ENCODE measurements at places on chromosomes 12 and 14.

- DNase-seq = no peak
These were observed 391.2 kb downstream of the NOVA1 start for GRCh38 chr14:26206640-26207039.

GRCh38 chr12:54036620-54037359, 3.9 kb downstream of the HOXC5 start:
- DNase-seq = no peak

DNA sequence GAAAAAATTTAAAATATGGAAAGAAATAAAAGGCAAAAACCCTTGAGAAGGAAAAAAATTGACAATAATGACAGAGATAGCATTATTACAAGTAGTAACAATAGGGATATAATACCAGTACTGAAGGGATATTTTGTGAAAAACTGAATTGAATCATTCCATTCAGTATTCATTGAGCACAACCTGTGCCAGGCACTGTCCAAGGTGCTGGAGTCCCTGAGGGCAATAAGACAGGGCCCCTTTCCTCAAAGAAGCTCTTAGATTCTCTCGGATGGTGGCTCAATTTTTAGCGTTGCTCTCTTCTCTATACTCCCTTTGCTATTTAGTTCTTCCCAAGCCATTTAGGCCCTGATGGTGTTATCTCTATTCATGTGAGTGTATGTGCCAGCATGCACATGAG, 34.3 kb upstream of the GAS2L3 start:
- no peak for DNase-seq

- no peak for DNase-seq
These were observed 124.4 kb downstream of the RIMBP2 start for GRCh38 chr12:130591736-130592135.

DNA sequence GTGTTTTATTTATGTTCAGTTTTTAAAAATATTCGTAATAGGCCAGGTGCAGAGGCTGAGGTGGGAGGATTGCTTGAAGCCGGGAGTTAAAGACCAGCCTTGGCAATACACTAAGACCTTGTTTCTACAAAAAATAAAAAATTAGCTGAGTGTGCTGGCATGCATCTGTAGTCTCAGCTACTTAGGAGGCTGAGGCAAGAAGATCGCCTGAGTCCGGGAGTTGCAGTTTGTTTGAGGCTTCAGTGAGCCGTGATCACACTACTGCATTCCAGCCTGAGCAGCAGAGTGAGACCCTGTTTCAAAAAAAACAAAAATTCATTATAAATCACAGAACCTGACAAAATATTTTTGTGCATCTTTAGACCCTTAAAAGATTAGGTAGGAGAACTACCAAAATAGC, 240.1 kb upstream of the ARHGAP5 start:
- DNase-seq = no peak

DNA sequence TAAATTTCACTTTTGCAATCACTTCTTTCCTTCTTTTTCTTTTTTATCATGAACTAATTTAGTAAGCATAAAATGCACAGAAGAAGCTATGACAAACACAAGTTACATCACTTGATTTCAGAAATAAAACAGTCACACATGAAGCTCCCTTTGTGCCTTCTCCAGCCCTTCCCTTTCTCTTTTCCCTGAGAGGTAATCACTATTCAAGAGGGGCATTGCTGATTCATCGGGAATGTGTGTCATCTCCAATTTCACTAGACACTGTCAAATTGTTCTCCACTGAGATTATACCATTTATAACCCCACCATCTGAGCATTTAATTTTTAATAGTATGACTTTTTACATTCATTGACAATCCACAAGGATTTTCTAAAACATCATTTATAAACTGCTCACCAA, 91.6 kb upstream of the PTPRQ start:
- no peak for DNase-seq

GRCh38 chr12:129720618-129721017, 183.2 kb downstream of the TMEM132D start:
- DNase-seq = no peak

GRCh38 chr14:94917041-94917600, 147.2 kb upstream of the GSC start:
- DNase-seq = no peak

DNA sequence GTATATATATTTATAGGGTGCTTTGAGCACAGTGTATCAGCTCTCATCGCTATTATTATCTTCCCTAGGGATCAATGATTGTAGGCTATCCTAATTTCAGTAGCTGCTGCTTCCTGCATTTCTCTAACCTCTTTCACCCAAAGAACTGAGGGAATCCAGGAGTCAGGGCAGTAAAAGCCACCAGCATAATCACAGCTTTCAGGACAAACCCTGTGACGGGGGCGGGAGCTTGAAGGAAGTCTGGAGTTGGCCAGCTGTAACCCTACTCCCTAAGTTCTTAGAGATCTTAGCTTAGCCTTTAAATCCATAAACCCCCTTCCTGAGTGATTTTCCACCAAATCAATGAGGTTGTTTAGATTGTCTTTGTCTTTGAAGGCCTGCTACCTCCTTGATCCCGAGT, 33.7 kb downstream of the FLVCR2 start:
- no peak for DNase-seq

DNA sequence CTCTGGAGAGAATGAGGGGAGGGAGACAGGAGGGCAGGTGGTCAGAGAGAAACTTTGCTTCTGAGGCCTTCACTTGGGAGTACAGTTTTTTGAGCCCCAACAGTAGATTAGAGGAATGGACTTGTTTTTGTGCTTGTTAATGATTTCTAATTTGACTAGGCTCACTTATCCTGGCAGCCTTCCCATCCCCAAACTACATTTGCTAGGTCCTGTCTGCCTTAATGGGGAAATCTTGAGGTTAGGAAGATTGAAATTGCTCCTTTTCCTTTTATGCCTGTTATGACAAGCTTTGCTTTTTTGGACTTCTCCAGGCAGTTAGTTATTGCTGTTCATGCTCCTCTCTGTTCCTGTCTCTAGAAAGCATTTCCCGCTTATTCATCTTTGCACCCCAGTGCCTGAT, 37.7 kb downstream of the SYNE2 start:
- no peak for DNase-seq

DNA sequence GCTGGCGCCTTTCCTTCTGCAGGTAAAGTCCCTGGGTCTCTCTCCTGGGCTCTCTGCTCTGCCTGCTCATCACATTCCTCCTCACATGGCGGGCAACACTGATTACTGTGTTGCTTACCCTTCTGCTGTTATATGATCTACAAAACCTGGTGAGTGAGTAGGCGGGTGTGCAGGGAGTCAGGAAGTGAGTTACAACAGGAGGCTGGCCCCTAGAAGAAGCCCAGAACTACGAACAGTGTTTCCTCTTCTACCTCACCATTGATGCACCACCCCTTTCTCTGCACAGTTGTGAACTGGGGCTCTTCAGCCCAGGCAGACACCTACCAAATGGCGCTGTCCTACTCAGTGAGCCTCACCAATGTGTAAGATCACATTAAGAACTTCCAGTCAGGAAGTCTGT, 4.9 kb upstream of the KLHL33 start:
- DNase-seq = peak; percentile 10

DNA sequence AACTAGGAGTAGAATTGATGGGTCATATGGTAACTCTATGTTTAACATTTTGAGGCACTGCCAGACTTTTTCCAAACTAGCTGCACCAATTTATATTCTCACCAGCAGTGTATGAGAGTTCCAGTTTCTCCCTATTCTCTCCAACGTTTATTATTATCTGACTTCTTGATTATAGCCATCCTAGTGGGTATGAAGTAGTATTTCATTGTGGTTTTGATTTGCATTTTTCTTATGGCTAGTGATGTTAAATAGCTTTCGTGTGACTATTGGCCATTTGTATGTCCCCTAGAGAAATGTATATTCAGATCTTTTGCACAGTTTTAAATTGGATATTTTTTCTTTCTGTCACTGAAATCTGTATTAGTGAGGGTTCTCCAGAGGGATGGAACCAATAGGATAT, 37.8 kb downstream of the HELB start:
- no peak for DNase-seq

DNA sequence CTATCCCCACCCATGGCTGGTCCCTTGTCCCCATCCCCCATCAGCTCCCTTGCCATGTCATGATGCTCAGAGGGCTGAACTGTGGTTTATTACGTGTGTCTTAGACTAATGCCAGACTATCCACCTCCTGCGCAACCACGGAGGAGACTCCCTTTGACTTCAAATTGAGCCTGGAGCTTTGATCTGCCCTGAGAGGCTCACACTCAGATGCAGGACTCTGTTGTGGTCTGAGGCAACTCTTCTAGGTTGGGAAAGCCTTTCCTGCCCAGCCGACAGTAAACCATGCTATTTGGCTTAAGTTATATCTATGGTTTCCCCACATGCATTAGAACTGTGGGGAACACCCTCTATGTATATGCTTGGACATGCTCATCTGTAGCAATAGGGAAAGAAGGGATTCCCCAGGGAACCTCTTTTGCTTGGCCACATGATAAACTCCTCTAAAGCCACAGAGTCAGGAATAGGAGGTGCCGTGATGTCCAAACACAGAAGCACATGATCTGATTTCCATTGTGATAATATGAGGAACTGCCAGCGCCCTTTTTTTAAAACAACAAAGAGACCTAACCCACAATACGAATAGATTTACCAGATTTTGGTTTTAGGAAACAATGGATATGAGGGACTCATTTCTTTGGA, 11.1 kb upstream of the LGALS3 start:
- no peak for DNase-seq

- DNase-seq = no peak
These were observed 430.1 kb downstream of the MED13L start for GRCh38 chr12:115847398-115847797.

DNA sequence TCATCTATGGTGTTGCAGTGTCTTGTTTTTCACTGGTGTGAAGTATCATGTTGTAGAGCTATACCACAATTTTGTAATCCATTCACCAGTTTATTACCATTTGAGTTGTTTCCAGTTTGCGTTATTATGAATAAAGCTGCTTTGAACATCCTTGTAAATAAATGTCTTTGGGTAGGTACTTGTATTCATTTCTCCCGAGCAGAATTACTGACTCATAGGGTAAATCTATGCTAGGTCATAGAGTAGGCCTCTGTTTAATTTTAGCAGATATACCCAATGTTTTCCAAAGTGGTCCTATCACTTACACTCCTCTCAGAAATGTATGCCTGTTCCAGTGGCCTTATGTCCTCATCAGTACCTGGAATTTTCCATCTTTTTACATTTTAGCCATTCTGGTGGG, 6.6 kb upstream of the GOLGA5 start:
- no peak for DNase-seq

- no peak for DNase-seq
These were observed 68.0 kb upstream of the OSBPL8 start for GRCh38 chr12:76627346-76628135.

DNA sequence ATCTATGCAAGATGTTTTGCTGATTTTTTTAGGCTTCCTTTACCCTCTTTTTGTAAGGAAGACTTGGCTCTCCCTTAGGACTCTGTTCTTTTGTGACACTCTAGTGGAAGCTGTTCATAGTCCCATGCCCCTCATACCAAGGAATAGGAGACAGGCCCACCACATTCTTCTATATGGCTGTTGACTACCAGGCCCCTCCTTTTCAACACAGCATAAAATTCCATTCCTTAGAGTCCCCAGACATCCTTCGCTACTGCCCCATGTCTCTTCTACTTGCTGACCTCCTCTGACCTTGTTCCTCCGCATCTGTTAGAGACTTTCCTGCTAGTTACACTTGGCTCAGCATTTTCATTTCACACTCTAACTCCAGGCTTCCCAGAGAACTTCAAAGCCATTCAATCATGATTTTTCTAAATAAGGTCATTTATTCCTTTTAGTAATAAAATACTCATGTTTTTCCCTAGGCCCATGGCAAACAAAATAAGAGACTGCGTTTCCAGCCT, 9.7 kb downstream of the PIK3C2G start:
- DNase-seq = no peak

DNA sequence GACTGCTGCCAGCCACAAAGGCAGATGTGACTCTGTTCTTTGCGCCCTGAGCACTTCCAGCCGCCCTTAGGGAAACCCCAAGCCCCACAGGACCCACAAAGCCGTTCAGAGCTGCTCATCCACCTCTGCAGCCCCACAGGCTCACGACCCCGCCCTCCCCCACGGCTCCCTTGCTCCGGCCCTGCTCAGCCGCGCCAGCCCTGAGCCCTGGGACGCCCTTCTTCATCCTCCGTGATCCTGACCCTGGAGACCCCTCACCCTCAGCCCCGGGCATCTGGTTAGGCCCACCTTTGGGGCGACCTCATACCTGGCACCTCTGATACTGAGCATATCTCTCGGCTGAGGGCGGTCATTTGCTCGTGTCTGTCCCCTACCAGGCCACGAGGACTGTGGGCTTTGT, 125.8 kb upstream of the EVL start:
- no peak for DNase-seq

- DNase-seq = peak; percentile 67
These were observed 437 bp downstream of the ERO1A start for GRCh38 chr14:52694761-52695480.

- DNase-seq = no peak
These were observed 43.9 kb downstream of the TTC9 start for GRCh38 chr14:70685474-70686197.

DNA sequence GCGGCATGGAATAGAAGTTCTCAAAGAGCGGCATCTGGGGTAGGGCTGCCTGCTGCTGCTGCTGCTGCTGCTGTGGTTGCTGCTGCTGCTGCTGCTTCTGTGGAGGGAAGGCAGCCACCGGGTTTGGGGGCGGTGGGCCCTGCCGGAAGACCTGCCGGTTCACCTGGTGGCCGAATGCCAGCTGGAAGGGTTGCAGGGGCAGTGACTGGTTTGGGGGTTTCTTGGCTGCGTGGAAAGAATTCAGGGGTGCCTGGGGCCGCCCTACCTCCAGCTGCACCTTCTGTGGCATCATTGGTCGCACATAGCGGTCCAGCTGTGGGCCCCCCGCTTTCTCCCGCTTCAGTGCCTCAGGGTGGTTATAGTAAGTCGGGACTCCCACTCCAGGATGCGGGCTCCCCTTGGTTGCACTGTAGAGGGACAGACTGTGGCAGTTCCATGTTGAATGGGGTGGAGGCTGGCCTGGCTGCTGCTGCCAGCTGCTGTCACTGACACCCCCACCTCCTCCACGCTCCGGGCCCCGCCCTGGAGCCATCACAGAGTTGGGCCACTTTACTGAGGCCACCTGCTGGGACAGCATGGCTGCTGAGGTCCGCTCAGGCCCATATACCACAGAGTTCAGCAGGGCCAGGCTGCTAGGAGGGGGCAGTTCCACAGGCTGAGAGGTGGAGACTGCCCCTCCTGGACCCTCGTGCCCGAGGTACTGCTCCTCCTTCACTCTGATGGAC, 25.2 kb upstream of the PNMA1 start:
- DNase-seq = no peak
